Occipital lobe (tissue), 3 donors: ENCODE measurements at places on chromosomes 11 and 22. TPM values are rescaled to one million over a fixed set of nuclear protein-coding genes. Genes with fewer than 3 reads are reported as not detected.

SLC5A1 gene
- not detected for total RNA-seq

SCUBE2 gene
- total RNA-seq = 4.7 TPM

RFPL1 gene
- not detected for total RNA-seq

MOGAT2 gene
- total RNA-seq = not detected

NPAS4 gene
- 0.16 TPM for total RNA-seq

CREB3L1 gene
- 1.2 TPM for total RNA-seq

CHRNA10 gene
- not detected for total RNA-seq

MN1 gene
- 24.8 TPM for total RNA-seq

CDC42BPG gene
- 0.16 TPM for total RNA-seq

PGA5 gene
- not detected for total RNA-seq

TMEM191B gene
- total RNA-seq = 0.94 TPM

FREY1 gene
- total RNA-seq = 1.4 TPM

OR52E4 gene
- not detected for total RNA-seq
